ENCODE measurements at places on chromosomes 11 and 22.
A peak's percentile ranks its signal among the peaks of the same experiment; 100 is the strongest.

- DNase-seq: peak; percentile 47
Observed at GRCh38 chr22:32531931-32532819, 57.6 kb downstream of the FBXO7 start.

GRCh38 chr11:72736452-72737069 is 15.6 kb downstream of the ARAP1 start:
- DNase-seq: peak; percentile 67

GRCh38 chr11:78399136-78399535 is 18.5 kb downstream of the GAB2 start:
- DNase-seq: no peak

DNA sequence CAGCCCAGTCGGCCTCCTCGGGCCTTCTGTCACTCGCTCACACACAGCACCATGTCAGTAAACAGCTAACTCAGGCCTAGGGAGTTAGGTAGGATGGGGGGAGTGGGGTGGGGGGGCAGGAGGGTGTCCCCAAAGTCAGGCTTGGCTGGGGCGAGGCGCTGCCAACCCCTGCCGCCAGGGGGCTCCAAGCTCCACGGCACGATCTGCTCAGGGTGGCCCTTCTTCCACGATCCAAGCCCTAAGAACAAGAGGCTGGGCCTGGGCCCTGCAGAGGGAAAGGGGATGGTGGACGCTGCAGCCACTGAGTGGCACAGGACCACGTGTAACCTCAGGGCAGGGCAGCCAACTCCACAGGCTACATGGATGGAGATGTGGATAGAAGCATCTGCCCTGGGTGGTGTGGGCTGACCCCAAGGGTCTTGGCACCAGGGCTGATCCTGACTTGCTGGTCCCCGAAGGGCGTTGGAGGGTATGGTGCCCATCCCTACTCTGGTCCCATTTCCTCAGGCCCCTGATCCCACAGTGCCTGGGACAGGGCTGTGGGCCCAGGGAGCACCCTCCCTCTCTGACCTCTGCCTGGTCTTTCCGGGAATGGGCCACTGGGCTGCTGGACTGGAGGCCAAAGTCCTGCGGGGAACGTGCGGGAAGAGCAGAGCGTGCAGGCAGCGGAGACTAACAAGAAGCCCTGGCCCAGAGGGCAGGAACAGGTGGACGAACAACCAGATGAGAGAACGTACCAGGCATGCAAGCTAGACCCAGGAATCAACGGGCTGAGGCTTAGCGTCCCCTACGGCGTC is 29.1 kb upstream of the TXNRD2 start:
- DNase-seq: peak; percentile 79

- no peak for DNase-seq
Observed at GRCh38 chr11:96019810-96020747, 96.2 kb upstream of the MTMR2 start.

DNA sequence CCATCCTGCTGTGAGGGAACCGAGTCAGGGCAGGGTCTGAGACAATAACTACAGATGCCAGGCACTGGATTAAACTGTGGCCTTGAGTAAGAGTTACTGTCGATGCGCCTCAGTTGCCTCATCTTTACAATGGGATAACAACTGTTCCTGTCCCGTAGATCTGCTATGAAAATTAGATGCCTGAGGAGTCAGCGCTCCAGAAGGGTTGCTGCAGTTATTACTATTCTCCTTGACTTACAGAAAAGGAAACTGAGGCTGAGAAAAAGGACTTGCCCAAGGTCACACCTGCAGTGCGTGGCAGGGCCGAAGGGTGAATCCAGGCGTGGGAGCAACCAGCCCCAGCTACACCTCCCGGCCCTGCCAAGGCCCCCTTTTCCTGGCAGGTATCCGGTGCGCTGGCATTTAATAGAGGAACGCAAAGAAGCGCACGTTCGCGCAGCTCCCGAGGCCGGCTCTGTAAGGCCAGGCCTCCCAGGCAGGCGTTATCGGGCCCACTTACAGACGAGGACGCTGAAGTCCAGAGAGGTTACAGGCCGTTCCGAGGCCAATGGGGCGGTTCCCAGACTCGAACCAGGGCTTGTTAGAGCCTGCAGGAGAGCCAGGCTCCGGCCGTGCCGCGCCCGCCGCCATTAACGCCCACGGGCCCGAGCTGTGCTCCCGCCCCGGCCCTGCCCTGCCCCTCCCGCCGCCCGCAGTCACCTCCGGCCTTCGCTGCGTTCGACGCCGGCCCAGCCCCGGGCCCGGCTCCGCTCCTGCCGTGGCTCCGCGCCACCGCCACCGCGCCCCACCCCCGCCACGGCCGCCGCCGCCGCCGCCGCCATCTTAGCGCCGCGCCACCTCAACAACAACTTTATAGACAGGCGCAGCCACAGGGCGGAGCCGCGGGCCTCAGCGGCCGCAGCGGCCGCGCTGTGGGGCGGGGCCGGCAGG is at the start of gene C11orf68:
C11orf68 (minus strand) TSS at position 852 of the 930 bp plus-strand sequence; CDS start at position 821, 31 bp downstream.
- peak; percentile 57 for DNase-seq

- peak; percentile 51 for DNase-seq
Observed at GRCh38 chr11:12818333-12819015, 144.3 kb downstream of the TEAD1 start.

- peak; percentile 89 for DNase-seq
Observed at GRCh38 chr22:26679003-26679629, 21.7 kb downstream of the MIAT start.

DNA sequence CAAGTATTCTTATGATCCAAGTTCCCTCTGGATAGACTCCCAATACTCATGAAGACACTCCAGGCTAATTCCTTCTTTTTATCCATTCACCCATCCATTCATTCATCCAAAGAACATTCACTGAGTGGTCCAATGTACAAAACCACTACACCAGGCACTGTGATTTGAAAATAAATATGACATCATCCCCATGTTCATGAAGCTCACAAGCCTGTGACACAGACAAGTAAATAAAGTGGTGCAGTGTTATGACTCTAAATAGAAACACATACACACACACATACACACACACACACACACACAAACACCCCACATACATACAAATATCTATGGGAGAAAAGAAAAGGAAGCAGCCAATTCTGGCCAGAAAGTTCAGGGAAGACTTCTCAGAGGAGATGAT is 35.5 kb downstream of the MTMR2 start:
- no peak for DNase-seq

DNA sequence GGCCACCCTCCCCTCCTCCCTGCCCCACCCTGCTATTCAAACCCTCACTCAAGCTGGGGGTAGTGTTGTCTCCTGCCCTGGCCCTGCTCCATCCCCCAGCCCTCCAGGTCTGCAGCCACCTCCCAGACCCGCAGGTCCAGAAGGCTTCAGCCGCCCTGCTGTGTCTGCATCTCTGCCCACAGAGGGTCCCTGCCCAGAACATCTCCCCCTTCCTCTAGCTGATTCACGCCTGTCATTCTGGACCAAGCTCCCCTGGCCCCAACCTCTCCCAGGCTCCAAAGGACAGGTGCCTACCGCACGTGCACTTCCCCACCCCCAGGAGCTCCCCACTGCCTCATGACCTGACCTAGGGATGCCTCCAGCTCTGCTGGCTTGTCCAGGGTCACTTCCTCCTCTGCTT is 16.0 kb upstream of the SHISAL1 start:
- DNase-seq: no peak

- no peak for DNase-seq
Observed at GRCh38 chr11:18427240-18427639, 15.1 kb downstream of the LDHC start.

- DNase-seq: no peak
Observed at GRCh38 chr11:47345890-47346563, 6.5 kb downstream of the MYBPC3 start.

GRCh38 chr11:121236115-121237001 is 56.2 kb upstream of the SC5D start:
- DNase-seq: peak; percentile 26
